Progenitor cell of endocrine pancreas (in vitro differentiated cells): ENCODE measurements at places on chromosomes 6 and 20.

- no peak for DNase-seq
Observed at GRCh38 chr6:148898376-148899014, 151.7 kb downstream of the UST start.

DNA sequence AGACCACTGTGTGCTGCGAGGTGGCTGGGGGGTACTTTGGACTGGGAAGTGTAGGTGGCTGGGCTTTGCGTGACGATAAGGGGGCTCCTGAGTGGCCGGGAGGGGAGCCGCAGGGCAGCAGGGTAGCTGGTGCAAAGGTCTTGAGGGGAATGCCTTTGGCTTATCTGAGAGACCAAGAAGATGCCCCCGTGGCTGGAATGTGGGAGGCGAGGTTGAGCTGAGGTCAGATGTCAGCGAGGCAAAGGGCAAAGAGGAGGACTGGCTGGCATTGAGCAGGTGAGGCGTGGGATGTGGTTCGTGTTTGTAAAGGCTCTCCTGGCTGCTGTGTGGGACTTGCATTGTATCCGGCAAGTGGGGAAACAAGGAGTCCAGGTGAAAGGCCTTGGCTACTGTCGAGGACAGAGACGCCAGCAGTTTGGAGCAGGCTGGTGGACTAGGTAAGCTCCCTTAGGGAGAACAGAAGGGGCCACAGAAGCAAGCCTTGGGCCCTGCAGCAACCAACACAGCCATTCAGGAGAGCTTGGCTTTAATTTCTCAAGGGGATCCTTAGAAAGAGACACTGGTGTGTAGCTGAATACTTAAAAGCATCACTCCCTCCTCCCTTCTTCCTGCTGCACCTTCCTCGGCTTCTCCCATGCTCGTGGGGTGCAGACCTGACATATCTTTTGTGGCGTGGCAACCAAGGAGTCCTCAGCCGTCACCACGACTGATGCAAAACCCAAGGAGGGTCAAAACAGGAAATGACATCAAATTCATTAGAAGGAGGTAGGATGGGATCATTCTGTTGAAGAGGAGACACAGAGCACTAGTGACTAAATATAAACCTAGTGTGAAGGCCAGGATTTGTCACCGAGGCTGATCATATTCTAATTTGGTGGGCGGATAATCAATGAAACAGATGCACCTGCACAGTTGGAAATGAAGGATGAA, 53.5 kb upstream of the ERVFRD-1 start:
- no peak for DNase-seq

DNA sequence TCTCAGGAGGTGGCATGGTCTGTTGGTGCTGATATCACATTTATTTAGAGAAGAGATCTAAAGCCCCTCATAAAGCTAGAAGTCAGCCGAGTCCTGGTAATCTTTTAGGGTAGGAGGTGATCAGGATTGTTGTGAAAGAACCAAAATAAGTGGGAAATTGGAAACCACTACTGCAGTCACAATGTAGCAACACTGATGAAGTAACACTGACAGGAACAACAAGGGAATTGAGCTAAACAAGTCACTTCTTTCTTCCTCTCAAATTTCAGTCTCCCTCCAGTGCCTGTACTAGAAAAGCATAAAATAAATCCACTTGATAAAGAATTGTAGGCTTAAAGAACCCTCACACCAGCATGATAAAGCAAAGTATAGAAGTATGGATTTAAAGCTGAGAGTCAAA, 1509.0 kb downstream of the GRIK2 start:
- no peak for DNase-seq

GRCh38 chr6:34553750-34554149, 2.4 kb downstream of the SPDEF start:
- no peak for DNase-seq

DNA sequence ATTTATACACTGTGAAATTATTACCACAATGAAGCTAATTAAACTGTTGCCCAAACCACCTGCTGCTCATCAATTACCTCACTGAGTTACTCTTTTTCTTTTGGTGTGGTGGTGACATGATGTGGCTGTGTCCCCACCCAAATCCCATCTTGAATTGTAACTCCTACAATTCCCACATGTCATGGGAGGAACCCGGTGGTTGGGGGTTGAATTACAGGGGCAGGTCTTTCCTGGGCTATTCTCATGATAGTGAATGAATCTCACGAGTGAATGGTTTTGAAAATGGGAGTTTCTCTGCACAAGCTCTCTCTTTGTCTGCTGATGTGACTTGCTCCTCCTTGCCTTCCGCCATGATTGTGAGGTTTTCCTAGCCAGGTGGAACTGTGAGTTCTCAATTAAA, 145.0 kb downstream of the LRRC1 start:
- DNase-seq: no peak
